ENCODE measurements at places on chromosomes 1 and 21.

GRCh38 chr1:91502672-91503184 lies 2.1 kb downstream of the CDC7 start:
- no peak for DNase-seq

GRCh38 chr1:151907363-151908139 lies 1.8 kb downstream of the THEM4 start:
- DNase-seq, result no peak

DNA sequence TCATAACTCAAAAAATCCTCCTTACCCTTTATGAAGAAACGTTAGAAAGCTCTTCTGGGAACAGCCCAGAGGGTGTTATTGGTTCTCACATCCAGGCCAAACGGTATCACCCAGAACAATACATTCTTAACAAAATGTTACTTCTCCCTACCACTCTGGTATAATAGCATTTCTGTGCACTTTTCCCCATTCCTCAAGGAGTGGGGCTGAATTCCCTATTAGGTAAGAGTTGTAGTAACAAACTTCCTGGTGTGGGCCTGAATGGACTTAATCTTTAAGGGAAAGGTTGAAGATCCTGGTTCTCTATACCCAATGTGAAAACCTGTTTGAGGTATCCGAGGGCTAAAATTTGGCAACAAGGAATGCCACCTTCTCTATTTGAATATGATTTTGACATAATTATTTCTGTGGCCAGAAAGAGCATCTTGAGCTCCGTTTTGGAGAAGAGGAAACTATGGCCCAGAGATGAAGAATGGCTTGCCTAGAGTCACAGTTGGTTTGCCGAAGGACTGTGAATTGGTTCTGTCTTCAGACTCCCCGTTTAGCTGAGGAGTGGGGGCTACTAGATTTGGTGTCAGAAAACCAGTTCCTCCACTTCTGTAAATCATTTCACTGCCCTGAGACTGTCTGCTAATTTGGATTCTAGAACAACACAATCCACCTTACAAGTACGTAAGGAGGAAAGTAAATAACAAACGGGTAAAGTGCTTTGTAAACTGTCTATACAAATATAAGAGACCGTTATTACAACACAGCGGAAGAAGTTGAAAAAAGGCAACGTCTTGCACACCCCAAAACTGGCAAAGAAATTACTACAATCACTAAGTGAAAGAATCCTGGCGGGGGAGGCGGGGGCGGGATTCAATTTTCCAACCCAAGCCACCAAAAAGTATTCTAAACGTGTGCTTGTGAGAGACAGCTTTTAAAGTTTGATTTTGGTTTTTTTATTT lies 2.3 kb downstream of the ANP32E start:
- no peak for DNase-seq

GRCh38 chr1:195965475-195965874 lies 642.8 kb downstream of the KCNT2 start:
- DNase-seq, result no peak

DNA sequence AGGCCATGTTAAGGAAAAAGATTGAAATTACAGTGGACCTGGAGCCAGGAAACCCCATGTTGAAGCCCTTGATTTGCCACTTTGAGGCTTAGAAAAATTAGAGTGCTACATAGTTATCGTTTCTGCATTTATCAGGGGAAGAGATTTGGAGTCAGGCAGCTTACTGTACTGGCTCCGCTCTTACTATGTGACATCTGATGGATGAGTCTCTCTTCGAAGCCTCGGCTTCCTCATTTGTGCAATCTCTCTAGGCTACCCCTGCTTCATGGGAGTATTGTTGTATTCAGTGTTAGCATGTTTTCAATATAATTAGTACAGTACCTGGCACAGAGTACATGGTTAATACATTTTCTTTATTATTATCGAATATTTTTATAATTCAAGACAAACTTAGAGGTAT lies 480.4 kb upstream of the USP24 start:
- DNase-seq, result no peak

GRCh38 chr1:207418351-207418750 lies 35.8 kb upstream of the CR2 start:
- no peak for DNase-seq

GRCh38 chr1:69246109-69246508 lies 321.6 kb upstream of the LRRC7 start:
- no peak for DNase-seq

DNA sequence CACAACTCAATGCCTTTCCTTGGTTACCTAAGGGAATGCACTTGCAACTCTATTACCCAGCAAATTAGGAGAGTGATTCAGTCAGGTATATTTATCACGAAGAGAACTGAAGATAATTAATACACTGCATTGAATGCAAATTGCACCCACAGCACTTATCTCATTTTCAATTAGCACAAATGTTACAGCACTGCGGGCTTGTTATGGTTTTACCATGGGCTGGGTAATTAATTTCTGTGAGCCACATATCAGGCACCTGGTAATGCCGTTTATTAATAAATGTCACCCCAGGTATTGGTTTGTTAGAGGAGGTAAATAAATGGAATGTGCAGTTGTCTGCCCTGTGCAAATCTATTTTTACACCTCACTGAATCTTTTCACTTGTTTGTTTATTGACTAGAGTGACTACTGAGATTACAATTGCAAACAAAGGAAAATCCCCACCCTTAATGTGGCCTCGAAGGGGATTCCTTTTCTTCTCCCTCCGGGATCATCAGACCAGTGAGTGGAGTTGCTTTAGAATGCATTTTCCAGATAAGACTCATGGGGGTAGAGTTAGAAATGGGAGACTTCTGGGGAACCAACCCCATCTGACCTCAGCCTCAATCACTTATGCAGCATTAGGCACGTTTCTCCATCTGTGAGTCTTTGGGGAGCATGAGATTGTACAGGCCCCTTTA lies 269.3 kb downstream of the RPS6KC1 start:
- no peak for DNase-seq

GRCh38 chr21:39553331-39553730 lies 59.4 kb upstream of the B3GALT5 start:
- no peak for DNase-seq

- DNase-seq, result no peak
Observed at GRCh38 chr1:238951809-238952208, 434.6 kb upstream of the CHRM3 start.

- DNase-seq, result no peak
Observed at GRCh38 chr1:230831771-230832170, 36.5 kb downstream of the C1orf198 start.

DNA sequence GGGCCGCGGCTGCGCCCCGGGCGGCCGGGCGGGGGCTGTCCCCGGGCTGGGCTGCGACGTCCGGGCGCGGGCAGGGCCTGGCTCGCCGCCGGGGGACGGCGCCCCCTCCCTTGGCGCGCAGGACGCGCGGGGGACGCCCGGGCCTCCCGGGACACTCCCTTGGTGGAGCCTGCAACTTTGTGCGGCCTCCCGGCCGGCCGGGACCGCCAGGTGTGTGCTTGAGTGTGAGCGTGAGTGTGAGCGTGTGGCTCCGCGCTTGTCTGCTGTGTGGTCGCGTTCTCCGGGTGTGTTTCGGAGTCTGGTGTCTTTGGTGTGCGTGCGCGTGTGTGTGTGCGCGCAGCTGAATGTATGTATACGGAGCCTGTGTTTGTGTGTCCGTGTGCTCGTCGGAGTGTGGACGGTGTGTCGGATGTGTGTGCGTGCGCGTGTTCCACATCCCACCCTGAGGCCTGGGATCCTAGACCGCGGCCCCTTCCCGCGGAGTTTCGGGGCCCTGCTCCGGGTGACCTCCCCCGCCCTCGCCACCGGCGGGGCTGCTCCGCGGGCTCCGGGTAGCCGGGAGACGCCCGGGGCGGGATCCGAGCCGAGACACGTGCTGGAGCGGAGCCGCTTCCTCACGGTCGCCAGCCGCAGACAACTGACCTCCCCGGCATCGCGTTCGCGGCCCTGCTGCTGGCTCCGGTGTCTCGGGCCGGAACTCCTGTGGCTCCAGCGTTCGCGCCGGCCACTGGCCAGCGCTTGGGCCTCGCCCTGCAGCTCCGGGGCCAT lies 1.7 kb downstream of the PTPRU start:
- DNase-seq, result no peak

DNA sequence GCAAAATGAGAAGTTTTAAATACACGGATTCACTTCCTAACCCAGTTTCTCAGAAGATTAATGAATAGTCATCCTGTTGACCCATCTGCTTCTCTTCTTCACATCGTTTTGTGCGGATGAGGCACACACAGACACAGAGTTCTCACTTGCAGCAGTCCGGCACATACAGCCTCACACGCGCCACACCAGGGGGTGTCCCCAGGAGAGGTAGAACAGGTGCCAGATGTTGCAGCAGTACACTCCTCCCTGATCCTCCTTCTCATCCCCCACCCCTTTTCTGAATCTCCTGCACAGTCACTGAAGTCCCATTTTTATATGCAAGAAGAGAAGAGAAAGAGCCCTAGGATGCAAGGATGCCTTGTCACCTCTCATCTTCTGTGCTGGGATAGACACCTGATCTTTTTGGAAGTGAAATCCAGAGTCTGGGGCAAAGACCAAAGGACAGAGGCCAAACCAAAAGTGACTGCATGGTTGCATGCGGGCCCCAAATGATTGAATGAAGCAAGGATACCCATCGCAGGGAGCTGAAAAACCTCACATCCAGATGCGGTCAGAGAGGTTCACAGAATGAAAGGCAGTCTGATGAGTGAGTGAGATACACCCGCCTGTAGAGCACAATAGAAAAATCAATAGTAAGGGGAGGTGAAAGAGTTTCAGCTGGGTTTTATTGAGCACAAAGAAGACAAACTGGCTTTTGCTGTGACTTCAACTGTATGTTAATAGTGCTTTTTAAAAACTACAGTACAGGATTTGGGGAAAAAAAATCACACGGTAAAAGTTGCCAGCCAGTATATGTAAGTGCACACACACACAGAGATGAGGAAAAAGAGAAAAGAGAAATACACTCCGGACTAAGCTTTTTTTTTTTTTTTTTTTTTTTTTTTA lies 28.9 kb downstream of the PBX1 start:
- DNase-seq, result no peak

DNA sequence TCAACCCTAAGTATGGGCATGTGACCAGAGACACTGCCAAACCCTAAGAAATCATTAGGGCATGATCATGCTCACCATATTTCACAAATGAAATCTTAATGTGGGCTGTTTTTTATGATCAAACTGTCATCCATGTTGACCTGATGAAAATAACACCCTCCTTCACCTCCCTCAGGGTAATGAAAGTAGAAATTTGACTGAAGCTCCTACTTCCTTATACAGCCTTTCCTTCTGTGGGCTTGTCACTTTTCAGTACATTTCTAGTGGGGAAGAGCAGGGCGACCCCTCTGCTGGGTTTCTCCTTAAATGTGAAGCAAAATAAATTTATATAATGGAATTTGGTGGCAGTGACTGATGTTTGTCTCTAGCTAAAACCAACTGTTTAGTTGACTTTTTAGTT lies 25.9 kb downstream of the IVNS1ABP start:
- DNase-seq, result no peak

DNA sequence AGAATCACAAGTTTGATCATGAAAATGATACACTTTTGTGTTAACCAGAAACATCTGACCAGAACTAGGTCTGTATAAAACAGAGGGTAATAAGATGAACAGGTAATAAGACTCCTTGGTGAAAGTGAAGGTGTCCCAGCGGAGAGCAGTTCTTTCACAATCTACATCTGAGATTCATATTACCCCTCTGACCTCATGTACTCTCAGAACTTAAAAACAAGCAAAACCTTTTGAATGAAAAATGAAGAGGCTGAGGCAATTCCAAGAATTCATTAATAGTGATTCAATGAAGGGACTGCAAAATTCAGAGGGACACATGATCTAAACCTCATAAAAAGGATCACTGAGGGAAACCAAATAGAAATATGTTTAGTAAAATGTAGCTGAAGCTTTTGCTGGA lies 10.9 kb upstream of the MPZL1 start:
- no peak for DNase-seq

- no peak for DNase-seq
Observed at GRCh38 chr1:193417945-193418744, 231.7 kb upstream of the B3GALT2 start.

DNA sequence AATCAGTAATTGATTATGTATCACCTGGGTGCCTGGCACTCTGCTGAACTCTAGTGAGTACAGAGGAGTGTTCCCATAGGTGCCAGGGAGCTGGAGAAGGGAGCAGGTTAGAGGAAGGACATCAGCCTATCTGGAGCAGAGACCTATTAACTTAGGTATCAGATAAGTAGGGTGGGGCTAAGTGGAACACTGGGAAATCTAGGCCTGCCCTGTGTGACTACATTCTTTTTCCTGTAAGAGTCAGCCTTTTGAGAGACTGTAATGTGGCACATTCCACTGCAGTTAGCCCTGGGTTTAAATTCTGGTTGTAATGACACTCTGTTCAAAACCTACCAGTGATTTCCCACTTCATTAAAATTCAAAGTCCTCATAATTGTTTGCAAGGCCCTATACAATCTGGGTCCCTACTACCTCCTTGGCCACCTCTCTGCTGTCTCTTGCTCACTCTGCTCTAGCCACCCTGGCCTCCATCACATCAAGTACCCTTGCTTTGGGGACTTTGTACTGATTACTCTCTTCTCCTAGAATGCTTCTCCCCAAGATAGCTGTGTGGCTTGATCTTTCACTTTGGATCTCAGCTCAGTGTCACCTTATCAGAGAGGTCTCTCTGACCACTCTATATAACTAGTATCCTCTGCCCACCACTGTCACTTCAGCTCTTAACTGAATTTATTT lies 12.9 kb downstream of the STX12 start:
- no peak for DNase-seq

DNA sequence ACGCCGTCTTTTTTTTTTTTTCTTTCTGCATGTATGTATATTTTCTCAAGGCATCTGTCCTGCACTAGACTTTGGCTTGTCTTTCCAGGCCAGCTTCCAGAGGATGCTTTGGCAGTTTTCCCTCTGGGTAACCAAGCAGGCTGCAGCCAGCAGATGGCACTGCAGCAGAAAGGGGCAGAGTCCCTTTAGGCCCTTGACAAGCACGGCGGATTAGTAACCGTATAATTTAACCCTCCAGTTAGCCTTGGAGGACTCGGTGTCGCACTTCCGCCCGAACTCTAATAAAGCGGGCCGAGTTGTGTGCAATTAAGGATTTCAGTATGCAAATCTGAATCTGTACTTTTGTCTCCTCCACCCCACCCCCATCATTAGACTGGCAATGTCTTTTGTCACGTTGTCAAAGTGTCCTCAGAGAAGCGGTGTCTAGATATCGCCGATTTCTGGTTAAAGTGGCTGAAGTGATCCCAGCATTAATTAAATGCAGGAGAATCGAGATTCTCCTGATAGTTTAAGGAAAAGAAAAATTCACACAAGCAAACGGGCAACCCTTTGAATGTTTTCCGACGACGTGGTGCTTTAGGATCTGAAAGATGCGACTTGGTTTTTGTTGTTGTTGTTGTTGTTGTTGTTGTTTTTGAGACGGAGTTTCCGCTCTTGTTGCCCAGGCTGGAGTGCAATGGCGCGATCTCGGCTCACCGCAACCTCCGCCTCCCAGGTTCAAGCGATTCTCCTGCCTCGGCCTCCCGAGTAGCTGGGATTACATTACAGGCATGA lies 1.1 kb upstream of the TMEM167B start:
- no peak for DNase-seq

DNA sequence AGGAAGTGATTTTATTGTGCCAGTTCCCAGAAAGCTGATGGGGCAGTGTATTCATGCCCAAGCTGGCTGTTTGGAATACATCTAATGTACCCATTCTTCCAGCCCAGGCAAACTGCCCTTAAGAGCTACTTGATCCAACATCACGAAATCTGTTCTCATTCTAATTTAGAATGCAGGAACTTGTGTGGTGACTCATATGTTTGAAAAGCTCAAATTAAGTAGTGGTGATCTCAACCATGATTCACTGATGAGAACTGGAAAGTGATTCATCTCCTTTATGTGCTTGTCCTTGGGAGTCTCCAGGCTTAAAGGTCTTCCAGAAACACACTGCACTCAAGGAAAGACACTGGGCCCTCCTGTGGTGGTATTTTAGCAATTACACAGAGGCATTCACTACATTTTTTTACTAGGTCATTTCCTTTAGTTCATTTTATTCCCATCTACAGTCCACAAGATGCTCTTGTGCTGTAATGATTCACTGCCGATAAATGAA lies 65.4 kb downstream of the RPE65 start:
- no peak for DNase-seq

Measured in stimulated activated CD4-positive, alpha-beta T cell treated with anti-CD3 and anti-CD28 coated beads, Interleukin-1b, Interleukin-23, amount 100 ng/mL, for 24 hours (primary cell).